ENCODE measurements at places on chromosomes 1 and 21.

- no peak for DNase-seq
These were observed 5.9 kb upstream of the SPRR2E start for GRCh38 chr1:153100245-153100644.

DNA sequence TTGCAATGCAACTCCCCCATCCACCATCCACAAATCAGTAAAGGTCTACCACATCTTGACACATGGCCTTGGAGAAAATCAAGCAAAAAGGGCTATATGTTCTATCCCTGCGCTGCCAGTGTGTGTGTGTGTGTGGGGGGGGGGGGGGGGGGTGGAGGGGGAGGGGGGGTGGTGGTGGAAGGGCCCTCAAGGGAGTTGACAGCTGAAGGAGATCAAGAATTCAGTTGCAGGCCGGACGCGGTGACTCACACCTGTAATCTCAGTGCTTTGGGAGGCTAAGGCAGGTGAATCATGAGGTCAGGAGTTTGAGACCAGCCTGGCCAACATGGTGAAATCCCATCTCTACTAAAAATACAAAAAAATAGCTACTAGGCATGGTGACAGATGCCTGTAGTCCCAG lies 37.6 kb upstream of the CLIC4 start:
- no peak for DNase-seq

DNA sequence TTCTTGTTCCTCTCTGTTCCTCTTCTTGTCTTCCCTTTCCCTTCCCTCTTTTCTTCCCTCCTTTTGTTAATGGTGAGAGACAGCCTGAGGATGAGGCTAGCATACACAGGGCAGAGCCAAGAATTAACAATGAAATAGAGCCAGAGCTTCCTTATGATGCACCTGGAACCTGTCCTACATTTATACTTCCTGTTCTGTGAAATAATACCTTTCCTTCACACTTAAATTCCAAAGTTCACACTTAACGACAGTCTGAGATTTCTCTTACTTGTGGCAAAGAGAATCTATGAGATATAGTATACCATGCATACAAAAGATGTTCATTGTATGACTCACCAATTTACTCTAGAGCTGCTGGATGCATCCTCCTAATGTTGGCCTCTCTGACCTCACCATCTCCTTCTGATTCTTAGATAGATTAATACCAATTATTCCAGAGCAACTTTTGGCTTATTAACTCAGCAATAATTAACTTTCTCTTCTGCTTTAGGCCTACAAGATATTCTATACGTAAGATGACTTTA lies 30.8 kb upstream of the TSNAX start:
- no peak for DNase-seq

- no peak for DNase-seq
These were observed 65.1 kb upstream of the DPT start for GRCh38 chr1:168794057-168794456.
